ENCODE measurements at places on chromosomes 6 and 20.

GRCh38 chr20:12152996-12153395 is 235.3 kb downstream of the BTBD3 start:
- DNase-seq, result no peak

DNA sequence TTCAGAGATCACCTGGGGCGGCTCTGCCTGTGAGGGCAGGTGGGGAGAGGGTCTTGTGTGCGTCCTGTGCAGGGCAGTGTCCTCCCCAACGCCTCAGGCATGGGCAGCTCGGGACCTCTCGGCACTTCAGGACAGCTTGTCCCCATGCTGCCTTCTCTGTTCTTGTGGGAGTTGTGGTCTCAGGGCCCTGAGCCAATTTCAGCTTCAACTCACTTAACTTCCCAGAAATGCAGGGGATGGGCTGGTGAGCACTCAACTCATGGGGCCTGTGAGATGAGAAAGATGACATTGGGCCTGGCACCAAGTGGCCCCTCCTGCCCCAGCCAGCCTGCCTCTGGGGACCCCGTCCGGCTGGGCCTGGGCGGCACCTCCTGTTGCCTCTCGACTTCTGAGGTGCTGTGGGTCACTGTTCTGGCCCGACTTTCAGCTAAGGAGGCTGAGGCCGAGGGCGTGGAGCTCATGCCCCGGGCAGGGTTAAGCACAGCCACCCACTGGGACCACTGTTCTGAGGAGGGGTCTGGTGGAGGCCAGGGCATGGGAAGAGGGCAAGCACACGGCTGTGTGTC is 6.7 kb downstream of the RGS19 start:
- no peak for DNase-seq

GRCh38 chr20:21512634-21513180 is 1.2 kb downstream of the NKX2-2 start:
- no peak for DNase-seq

DNA sequence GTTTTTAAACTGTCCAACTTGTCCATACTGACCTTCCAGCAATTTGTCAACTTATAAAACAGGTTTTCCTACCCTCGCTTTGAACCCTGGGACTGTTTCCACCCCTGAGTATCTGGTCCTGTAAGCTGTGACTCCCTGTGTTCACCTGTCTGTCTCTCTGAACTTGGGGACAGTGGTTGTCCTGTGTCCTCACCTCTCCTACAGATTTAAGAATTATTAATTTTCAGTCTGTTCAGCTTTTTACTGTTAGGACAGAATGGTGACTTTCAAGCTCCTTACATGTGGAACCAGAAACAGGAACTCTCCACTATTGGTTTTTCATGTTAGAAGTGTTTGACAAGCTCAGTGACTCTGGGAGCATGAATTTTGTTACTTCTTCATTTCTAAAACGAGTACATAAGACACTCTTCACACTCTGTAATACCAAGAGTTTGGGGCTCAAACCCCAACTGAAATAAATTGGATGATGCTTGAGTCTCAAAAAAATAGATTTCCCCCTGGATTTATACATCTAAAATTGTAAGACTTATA is 713.9 kb downstream of the COL12A1 start:
- no peak for DNase-seq

DNA sequence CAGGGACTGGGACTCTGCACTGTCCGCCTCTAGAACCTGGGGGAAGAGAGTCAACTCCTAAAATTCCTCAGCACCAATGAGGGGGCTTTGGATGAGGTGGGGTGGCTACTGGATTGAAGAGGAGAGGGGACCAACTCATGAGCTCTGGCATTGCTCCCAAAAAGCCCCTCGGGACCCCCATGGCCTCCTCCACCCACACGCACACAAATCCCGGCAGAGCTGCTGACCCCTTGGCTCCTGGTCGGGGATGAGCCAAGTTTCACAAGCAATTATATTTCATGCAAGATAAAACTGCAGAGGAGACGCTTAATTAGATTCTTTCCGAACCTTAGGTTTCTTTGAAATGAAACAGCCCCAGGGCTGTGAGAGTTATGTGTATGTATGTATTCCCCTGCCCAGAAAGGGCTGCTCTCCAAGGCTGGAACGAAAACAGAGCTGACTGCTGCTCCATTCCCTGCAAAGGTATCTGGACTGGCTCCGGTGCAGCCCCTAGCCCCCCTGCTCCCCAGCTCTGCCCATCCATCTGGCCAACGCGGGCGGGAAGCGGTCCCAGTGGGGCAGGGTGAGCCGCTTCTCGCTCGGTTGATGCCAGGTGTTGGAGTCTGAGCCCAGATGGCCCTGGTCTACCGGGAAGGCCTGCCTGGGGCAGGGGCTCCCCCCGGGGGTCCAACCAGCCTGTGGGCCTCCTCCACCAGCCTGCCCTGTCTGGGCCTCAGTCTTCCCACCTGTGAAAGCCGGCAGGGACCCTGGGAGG is 46.8 kb upstream of the STX16 start:
- DNase-seq, result no peak

Data from suprapubic skin (tissue), 4 donors.